ENCODE measurements at places on chromosomes 16 and 17.

DNA sequence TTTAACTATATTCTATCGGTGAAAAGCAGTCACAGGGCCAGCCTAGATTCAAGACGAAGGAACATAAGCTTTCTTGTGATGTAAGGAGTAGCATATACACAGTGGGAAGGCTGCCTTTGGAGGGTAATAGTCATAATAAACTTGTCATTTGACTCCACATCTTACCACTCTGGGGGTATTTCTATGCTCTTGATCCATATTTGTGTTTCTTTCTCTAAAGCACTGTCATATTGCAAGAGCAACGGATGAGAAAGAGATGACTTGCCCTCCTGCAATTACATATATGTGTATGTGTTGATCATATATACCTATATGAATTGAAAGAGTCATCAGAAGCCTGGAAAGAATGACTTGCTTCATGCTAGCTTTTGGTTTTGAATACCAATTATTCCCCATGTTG, 225.4 kb upstream of the HS3ST3A1 start:
- DNase-seq: no peak

DNA sequence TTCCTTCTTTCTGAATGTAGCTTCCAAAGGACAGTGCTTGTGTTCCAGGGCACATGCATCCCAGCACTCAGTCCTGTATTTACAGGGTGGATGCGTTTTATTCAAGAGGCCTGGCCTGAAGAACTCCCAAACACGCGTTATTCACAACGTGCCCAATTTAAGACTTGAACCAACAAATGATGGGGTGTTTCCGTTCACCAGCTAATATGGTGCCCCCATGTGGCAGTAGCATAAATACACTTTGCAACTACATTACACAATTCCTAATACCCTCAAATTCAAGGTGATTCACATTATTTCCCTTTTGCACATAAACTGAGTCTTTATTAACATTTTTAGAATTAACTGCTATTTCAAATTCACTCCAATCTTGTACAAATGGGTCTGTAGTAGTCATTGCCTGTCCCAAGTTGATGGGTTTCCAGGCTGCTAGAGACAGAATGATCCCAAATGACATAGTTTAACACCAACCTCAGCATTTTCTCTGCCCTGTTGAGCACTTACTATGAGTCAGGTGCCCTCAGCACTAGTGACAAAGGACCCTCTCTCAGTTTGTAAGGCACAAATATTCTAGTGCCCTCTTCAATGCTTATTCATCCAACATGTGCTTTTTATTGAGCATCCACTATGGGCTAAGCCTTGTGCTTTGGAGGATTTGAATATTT, 26.9 kb downstream of the HSD17B2 start:
- no peak for DNase-seq

DNA sequence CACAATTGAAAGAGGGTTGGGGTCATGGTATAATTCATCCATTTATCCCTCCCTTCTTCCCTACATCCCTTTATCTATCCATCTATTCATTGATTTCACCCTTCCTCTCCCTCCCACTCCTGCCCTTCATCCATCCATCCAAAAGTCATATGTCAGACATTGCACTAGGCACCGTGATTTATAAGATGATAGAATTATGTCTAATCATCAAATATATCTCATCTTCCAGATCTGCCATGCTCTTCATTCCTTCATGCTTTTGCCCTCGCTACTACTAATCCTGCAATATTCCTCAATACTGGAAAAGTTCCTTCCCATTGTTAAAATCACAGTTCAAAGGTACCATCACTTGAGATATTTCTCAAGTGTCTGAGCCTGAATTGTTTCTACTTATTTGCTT, 335.2 kb upstream of the CDH11 start:
- no peak for DNase-seq

DNA sequence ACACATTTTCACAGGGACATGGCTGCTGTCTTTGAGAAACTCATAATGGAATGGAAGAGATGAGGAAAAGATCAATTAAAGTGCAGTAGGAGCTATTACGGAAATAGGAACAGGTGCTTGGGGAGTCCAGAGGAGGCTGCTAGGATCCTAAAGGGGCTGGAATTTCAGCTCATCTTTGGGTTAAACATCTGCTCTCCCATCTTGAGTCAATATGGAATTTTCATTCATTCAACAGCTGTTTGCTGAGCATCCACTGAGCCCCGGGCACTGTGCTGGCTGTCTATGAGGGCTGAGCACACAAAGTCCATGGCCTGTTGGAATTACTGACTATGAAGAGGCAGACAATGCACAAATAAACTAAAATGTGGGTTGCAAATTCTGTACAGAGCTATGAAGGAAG, 47.9 kb downstream of the ASIC2 start:
- DNase-seq: no peak

- no peak for DNase-seq
Measured at GRCh38 chr16:17252701-17253100, 218.1 kb downstream of the XYLT1 start.

DNA sequence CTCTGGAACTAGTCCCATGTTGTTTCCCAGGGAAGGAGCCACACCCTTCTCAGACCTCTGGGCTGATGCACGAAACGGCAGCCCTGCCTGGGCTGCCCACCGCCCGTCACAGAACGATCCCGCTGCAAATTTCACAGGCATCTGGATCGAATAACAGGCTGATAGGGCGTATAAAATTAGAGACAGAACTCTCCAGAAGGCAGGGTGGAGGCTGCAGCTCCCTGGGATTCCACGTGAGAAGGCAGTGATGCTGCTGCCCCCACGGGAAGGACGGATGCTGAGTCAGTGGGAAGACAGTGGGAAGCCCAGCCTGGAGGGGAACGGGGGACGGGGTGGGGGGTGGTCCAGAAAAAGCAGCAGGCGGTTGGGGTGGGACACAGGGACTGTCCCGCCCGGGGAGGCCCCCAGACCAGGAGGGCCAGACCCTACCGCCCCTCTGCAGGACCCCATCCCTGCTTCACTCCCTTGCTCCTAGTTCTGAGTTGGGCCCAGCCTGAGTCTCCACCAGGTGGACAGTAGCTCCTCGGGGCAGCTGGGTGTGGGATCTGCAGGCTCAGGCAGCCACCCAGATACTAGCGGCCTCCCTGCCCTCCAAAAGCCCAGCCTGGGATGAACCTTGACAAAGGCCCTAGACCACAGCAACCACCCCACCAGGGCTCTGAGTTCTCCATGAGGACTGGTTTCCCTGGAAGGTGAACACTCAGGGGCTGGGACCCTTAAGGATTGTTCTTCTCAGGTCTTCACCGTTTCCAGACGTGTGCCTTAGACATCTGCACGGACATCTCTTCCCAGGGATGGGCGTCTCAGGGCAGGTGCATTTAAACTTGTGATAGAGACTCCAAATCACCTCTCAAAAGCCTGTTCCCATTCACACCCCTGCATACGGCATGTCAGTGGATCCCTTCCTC, 117.8 kb downstream of the METRNL start:
- DNase-seq: no peak

GRCh38 chr17:71936977-71937376, 183.8 kb upstream of the SOX9 start:
- DNase-seq: no peak

DNA sequence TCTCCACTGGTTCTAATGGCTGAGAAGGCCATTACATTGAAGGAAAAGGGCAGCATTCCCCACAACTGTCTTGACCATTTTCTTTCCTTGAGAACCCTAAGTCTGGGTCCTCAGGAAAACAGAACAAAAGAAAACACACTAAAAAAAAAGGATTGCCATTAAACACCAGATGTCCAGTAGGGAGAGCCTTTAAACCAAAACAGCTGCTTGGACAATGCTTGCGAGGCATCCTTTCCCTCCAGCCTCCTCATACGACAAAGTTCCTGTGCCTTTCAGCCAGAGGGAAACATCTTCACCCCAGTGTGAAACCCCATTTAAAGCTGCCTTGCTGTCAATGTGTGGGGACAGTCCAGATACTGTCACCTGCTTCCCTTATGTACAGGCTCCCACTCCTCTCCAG, 74.3 kb downstream of the MMD start:
- no peak for DNase-seq

- DNase-seq: no peak
Measured at GRCh38 chr16:3610698-3611145, 684 bp downstream of the SLX4 start.

All from HFF-Myc (cell line).